Activated naive CD4-positive, alpha-beta T cell treated with Interleukin-2 at 50 U/mL for 16 hours (primary cell): ENCODE measurements at places on chromosomes 1 and 21.

DNA sequence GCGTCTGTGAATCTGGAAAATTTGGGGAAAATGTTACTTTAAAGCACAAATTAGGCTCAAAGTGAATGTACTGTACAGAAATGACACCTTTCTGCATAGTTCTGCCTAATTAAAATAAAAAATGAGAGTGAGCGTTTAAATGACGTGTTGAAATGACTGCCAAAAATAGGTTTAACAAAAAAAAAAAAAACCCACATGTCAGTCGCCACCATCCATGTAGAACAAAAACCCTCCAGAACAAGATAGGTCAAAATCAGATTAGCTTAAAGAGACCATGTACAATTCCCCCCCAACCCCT lies 745 bp downstream of the PARP1 start:
- DNase-seq: no peak

GRCh38 chr21:25635310-25635709 lies 3.7 kb upstream of the JAM2 start:
- DNase-seq: no peak

- no peak for DNase-seq
These were observed 366.7 kb upstream of the PROX1 start for GRCh38 chr1:213621077-213621476.

DNA sequence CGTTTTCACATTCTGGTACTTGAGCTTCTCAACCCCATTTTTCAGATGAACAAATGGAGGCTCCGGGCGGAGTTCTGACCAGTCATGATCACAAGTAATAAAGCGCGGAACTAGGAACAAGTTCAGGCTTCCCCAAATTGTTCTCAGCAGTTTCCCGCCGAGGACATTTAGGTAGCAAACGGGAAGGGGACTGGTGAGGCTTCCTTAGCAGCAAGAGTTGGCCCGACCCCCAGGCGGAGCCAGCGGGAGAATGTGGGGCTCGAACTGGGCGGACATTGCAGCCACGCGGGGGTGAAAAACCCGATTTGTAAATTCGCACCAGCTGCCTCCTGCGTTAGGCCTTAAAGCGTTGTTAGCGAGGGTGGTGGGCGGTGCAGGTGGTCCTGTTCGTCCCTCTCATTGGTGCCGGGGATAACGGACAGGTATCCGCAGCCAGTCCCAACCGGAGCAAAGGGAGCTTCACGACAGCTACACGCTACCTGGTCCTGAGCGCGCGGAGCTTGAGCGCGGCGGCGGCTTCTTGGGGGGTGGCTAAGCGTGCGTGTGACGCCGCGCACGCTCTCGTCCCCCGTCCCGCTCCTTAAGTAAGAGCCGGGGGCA lies 15.3 kb downstream of the SEMA6C start:
- DNase-seq: peak; percentile 79

- DNase-seq: no peak
These were observed 47.1 kb downstream of the WNT9A start for GRCh38 chr1:227900571-227901051.

- DNase-seq: no peak
These were observed 4.5 kb downstream of the TBX15 start for GRCh38 chr1:118983558-118984041.

DNA sequence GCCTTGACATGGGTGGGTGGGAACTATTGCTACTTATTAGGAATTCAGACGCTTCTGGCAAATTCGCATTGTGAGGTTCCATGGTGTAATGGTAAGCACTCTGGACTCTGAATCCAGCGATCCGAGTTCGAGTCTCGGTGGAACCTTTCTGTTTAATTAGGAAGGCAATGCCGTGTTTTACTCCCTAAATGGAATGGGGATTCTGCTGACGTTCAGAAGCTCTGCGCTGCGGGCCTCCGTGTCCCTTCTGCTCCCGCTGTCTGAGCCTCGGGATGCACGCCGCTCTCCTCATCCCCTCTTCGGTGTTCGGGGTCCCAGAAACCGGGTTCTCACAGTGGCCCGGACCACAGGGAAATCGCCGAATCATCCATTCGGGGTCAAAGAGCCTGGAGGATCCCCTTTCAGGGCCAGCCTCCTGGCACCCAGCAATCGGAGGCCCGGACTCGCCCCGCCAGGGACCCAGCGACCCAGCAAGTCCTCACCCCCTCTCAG lies 280.3 kb downstream of the FAM72C start:
- no peak for DNase-seq

DNA sequence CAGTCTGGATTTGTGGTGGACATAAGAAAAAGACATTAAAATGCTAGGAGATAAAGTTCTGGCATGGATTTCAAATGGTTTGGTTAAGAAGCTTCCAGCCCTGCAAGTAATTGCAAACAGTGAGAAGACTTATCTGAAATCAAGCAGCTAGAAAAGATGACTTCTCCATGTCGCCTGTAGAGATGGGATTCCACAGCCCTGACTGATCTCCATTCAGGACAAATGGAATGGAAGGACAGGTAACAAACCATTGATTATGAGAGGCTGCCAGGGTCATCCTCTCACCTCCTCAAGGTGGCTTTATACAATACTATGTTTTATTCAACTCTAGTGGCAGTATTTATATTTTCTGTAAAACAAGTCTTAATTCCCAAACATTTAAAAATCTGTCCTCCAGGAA lies 237.9 kb downstream of the HLX start:
- DNase-seq: no peak

GRCh38 chr1:11391886-11392285 lies 87.1 kb upstream of the DISP3 start:
- no peak for DNase-seq

DNA sequence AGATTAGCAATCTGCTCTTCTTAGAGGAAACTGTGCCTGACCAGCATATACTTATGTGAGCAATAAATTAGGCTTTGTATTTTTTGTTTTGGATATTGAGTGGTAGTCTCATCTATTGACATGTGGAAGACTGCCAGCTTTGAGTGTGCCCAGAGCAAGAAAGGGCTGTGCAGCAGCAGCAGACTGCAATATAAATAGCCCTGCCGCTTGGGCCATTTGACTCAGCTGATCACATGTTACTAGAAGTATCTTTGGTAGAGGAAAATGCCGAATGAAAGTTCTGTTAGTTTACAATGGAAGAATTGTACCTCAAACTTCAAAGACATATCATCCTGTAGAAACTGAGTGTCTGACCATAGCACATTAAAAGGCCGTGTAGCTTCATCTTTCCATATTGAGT lies 9.1 kb upstream of the PSMB2 start:
- no peak for DNase-seq

DNA sequence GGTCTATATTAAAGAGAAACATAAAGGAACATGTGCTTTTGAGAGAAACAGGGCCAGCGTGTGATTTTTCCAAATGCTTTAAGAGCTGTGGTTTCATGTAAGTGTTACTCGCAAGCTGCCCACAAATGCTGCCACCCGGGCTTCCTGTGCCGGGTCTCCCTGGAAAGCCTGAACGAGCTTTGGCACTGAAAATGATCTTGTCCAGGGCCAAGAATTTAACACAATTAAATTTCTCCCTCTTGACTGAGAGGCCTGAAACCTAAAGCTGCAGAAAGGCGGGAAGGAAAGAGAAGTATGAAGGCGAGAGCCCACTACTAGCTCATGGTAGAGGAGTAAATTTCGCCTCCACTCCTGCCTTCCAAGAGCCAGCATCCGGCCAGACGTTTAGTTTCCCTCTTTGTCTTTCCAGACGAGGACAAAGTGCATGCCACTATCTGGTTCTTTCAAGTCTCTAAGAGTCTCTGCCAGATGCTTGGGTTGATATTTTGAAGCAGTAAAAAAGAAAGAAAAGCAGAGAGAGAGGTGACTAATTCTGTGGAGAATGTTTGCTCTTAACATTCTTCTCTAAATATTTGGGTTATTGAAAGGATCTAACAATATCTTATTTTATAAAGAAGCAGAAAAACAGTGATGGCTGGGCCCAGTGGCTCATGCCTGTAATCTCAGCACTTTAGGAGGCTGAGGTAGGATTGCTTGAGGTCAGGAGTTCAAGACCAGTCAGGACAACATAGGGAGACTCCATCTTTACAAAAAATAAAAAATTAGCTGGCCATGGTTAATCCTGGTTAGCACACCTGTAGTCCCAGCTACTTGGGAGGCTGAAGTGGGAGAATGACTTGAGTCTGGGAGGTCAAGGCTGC lies 100.0 kb upstream of the HNRNPU start:
- DNase-seq: no peak

GRCh38 chr1:2591233-2591580 lies 4.6 kb downstream of the PRXL2B start:
- DNase-seq: no peak

DNA sequence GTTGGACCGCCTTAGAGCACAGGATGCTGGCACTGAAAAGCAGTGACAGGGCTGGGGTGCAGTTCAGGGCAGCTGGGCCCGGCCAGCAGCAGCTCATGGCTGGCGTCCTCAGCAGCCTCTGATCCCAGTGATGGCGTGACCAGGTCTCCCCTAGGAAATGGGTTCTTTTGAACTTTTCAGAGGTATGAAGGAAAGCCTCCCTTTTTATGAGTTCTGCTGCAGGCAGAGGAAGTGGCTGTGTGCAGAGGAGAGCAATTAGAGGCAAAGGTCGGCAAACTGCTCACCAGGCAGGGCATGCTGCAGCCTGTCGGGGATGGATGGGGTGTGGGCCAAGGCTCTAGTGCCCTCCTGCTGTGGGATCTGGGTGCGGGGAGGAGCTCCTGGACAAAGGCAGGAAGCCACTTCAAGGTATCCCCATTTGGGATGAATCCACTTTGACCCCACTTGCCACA lies 45.6 kb upstream of the RAB4A start:
- no peak for DNase-seq

DNA sequence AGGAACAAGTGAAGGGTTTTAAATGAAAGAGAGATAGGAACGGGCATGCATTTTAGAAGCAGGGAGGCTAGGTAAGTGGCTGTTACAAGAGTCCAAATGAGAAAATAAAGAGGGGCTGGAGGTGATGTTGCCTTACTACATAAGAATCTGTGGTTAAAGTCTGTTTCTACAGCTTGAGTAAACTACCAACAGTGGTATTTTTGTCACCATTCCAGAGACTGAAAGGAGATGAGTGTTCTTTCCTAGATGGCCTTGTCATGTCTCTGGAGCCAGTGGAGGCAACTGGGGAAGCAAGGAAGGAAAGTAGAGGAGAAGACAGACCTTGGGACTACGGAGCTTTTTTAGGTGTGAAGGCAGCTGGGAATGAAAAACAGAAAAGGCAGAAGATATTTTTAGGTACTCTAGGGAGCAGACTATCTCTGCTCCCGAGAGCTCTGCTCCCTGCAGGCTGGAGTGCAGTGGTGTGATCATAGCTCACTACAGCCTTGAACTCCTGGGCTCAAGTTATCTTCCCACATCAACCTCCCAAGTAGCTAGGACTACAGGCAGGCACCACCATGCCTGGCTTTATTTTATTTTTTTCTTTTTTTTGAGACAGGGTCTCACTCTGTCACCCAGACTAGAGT lies 12.2 kb downstream of the HDAC1 start:
- DNase-seq: no peak

DNA sequence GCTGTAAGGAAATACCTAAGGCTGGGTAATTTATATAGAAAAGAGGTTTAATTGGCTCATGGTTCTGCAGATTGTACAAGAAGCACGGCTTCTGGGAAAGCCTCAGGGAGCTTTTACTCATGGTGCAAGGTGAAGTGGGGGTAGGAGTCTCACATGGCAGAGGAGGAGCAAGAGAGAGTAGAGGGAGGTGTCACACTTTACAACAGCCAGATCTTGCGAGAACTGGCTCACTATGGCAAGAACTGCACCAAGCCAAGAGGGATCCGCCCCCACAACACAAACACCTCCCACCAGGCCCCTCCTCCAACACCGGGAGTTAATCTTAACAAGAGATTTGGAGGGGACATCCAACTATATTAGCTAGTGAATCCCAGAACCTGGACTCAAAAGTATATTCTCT lies 135.4 kb upstream of the SOD1 start:
- no peak for DNase-seq

- DNase-seq: no peak
These were observed 605.8 kb upstream of the ADAMTS5 start for GRCh38 chr21:27572696-27573095.

- DNase-seq: no peak
These were observed 2.2 kb downstream of the RIPPLY3 start for GRCh38 chr21:37008724-37009123.

- no peak for DNase-seq
These were observed 19.8 kb downstream of the MIIP start for GRCh38 chr1:12039164-12039525.

GRCh38 chr21:43325968-43326715 lies 100.8 kb downstream of the SIK1 start:
- no peak for DNase-seq

- no peak for DNase-seq
These were observed 258.0 kb upstream of the FMN2 start for GRCh38 chr1:239833723-239834122.

DNA sequence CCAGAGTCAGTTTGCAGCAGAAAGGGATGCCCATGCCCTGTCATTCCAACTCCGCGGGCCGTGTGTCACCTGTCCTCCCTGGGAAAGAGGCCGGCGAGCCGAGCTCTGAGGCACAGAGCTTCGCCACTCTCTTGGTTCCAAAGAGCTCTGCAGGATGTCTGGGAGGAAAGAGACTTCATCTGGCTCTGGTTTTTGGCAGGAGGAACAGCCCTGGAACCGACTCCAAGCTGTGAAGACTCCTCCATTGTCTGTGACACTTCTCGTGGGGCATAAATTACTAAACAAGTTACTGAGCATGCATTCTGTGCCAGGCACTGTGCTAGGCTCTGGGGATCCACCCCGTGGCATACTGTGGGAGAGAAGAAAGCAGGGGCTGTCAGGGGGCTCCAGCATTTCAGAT lies 3.9 kb upstream of the FAM151A start:
- no peak for DNase-seq

DNA sequence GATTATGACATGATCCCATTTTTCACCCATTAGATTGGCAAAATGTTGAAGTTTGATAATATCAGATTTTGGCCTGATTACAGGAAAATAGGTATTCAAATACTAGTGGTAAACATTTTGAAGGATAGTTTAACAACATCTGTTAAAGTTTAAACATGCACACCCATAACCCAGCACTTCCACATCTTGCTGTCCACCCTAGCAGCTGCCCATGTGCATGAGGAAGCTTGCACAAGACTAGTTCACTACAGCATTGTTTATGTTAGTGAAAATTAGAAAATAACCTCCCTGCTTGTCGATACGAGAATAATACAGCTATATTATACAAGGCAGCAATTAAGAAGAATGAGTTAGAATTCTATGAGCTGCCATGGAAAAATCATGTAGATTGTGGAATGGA lies 127.6 kb downstream of the C1orf21 start:
- DNase-seq: no peak

GRCh38 chr1:175287377-175287776 lies 94.8 kb upstream of the KIAA0040 start:
- DNase-seq: no peak

- no peak for DNase-seq
These were observed 10.8 kb upstream of the MYOG start for GRCh38 chr1:203096566-203096965.
